ENCODE measurements at places on chromosomes 3 and 15.

- no peak for DNase-seq
These were observed 164.8 kb downstream of the MAGI1 start for GRCh38 chr3:65873869-65874268.

- no peak for DNase-seq
These were observed 299 bp downstream of the TYRO3 start for GRCh38 chr15:41559239-41559782.

- DNase-seq: no peak
These were observed 3.5 kb upstream of the P2RY14 start for GRCh38 chr3:151281671-151282324.

DNA sequence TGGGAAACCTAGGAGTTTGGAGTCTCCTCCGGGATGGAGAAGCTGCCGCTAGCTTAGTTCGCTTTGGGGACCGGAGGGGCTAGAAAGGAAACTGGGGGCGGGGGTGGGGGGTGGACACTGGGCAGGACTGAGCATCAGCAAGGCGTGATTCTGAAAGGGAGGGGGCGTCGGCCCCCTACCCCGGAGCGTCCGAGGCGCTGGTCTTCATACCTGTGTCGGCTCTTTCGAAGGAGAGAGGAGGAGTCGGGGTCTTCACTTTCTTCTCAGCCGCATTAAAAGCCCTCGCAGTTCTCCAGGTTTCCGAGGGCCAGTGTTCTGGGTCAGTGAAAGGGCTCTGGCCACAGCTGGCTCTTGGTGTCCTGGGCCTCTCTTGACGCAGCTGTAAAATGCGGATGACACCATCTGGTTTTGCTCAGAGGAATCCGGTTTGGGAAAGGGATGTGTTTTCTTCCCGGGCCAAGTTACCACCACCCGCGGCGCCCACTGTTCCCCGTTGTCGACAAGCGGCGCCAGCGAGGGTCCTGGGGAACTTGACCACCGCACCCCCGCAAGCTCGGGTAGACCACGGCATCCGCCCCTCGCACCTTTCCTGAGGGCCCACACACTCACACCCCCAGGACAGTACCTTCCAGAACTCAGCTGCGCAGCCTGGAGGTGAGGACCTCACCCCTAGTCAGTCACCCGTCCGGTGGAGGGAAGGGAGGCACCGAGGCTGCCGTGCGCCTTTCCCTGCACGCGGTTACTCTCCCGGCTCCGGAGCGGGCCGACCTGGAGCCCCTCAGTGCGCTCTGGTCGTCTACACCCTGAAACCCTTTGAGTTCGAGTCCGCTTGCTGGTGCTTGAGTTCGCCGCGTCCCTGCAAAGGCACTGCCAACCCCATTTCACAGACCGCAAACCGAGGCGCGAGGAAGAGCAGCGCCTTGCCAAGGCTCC lies 660 bp downstream of the CCK start:
- DNase-seq: no peak

DNA sequence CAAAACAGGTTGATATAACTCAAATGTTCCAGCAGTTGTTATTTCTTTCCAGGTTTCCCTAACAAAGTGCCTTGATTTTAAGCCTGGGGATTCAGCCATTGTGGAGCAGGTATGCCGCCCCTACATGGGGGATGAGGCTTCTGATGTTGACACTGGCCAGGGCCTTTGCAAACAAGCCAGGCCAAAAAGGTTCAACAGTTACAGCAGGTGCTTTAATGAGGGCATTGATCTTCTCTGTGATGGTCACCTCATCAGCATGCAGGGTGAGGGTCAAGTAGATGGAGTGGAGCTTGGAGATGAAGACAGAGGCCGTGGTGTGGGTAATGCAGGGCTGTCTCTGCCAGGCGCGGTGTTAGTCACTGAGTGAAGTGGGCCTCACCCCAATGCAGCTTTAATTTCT lies 22.6 kb upstream of the EHHADH start:
- no peak for DNase-seq

- no peak for DNase-seq
These were observed 66.6 kb downstream of the LDHAL6B start for GRCh38 chr15:59273234-59273633.

DNA sequence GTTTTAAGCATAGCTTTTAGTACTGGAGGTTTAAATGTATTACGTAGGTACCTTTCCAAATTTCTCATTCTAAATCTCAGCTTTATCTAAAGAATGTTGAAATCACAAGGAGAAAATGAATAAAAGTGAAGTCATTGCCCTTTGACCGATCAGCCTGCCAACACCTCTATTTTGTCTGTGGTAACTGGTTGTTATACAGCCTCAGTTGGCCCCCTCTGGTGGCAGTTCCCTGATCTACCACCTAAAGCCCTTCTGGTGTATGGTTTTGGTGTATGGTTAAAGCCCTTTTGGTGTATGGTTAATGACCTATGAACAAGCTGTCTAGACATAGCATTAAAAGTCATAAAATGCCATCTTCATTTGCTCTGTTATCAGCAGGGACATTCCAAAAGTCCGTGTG lies 378.2 kb upstream of the AZI2 start:
- DNase-seq: peak; percentile 1

DNA sequence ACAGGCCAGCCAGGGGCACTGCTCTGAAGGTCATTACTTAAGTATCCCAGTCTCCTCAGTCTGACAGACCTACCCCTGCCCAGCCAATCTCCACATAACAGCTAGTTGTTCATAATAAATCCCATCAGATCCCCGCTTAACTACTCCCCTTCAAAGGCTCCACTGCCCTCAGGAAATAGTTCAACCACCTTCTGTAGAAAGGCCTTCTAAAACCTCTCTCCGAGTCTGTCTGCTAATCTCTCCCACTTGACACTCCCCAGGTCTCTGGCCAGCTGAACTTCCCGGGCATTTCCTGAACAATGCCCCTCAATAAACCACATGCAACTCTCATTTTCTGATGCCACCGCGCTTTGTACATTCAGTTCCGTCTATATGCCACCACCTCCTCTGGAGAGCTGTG lies 6.0 kb downstream of the PRC1 start:
- no peak for DNase-seq

DNA sequence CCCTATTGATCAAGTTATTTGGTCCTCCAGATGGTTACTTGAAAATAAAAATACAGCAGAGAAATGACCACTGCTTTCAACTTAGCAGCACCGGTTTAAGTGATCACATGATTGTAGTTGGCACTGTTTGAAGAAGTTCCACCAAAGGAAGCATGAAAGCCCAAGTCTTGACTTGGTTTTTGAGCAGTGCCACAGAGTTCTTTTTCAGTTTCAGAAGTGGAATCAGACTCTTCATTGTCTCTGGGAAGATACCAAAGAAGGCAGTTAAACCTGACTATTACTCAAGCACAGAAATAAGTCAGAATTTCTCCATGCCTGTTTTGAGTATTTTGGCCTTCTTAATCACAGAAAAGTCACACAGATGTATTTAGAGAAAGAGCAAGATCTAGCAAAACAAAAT lies 66.7 kb downstream of the BBX start:
- DNase-seq: no peak

- DNase-seq: no peak
These were observed 191.1 kb downstream of the WNT5A start for GRCh38 chr3:55296030-55296429.

DNA sequence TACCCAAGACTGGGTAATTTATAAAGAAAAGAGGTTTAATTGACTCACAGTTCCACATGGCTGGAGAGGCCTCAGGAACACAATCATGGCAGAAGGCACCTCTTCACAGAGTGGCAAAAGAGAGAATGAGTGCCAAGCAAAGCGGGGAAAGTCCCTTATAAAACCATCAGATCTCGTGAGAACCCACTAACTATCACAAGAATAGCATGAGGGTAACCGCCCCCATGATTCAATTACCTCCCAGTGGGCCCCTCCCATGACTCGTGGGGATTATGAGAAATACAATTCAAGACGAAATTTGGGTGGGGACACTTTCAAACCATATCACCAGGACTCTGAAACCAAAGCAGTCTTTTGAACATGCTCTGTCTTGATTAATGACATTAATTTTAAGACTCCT lies 7.0 kb downstream of the RTP3 start:
- peak; percentile 8 for DNase-seq

- no peak for DNase-seq
These were observed 25.8 kb upstream of the CLK3 start for GRCh38 chr15:74589826-74590225.

Measured in activated CD4-positive, alpha-beta T cell treated with anti-CD3 and anti-CD28 coated beads for 24 hours (primary cell).